Hematopoietic multipotent progenitor cell (in vitro differentiated cells): ENCODE measurements at places on chromosomes 3 and 15. TPM values are rescaled to one million over a fixed set of nuclear protein-coding genes. Genes with fewer than 3 reads are reported as not detected.

DNA sequence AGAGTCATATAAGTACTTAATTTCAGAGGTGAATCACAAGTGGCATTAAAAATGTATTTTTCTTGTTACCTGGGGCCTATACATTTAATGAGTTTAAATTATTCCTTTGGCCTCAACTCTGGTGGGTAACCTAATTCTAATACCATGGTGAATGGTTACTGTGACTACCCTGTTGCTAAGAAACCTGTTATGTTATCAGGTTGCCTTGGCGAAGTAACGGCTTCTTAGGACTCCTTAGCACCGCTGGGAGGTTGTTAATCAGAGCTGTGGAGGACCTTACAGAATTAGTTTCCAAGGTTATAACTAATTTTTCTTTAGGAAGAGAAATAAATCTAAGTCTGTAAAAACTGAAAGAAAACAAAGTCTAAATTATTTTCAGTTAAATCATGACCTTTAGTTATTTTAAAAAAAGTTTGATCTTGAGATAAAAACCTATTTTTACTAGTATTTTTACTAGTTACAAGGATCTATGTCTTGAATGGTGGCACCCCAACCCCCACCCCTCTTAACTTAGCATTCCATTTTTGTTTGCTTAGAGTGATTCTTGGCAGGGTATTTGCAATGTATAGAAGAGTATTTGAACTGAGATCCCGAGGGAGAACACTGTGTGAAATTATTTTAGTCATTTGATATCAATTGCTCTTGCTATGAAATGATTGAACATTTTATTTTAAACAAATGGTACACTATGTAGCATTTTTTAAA lies 155.5 kb downstream of the FNDC3B start:
- DNase-seq = no peak

DNA sequence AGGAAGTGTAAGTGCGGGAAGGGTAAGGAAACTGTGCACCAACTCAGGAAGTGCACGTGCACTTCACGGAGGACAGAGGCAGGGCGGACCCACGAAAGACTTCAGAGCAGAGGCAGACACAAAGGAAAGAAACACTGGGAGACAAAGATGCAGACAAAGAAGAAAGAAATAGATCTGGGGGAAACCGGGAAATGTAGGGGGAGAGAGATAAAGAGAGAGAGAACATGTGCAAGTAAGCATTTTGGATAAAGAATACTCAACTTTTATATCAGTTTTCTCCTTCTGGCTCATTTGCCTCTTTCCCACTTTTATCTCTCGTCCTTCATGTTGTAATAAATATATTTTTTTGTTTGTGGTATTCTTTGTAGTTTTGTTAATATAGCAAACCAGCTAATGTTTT lies 204.2 kb downstream of the WDR72 start:
- peak; percentile 21 for DNase-seq

GOLGA8R gene
- total RNA-seq = 4.8 TPM

UBAP1L gene
- total RNA-seq = 1.6 TPM

GRCh38 chr3:113570158-113570557 lies 37.8 kb downstream of the SIDT1 start:
- DNase-seq = no peak

GRCh38 chr15:62357431-62357830 lies 192.3 kb upstream of the C2CD4B start:
- DNase-seq = no peak
